Effector memory CD4-positive, alpha-beta T cell (primary cell): ENCODE measurements at places on chromosomes 6 and 20.

DNA sequence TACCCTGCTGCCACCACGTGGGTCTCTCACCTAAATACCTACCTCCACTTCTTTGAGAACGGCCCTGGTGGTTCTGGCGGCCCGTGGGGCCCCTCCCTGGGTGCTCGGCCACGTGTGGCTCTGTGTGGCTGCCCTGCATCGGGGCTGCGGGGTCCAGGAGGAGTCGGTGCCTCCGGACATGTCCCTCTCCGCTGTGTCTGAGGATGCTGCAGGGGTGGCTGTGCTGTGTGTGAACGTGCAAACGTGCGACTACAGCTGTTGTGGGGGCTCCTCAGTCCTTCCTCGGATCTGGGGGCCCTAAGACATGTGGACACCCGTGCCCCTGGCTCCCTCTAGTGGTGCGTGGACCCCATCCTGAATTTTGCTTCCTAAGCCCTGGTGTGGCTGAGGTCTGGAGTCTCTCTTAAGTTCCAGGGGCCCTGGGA lies 691.8 kb downstream of the QKI start:
- DNase-seq: no peak

DNA sequence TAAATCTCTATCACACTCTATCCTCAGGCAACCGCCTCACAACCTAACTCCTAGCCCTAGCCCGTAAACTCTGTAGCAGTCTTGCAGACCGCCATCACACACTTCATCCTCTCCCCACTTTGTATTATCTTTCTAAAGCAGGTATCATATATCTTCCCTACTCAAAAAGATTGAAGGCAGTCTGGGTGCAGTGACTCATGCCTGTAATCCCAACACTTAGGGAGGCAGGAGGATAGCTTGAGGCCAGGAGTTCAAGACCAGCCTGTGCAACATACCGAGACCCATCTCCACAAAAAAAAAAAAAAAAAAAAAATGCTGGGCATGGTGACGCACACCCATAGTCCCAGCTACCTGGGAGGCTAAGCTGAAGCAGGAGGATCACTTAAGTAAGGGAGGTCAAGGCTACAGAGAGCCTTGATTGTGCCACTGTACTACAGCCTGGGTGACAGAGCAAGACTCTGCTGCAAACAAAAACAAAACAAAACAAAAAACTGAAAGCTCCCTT lies 22.9 kb downstream of the RANBP9 start:
- no peak for DNase-seq

GRCh38 chr20:17571153-17571527 lies 1.3 kb downstream of the DSTN start:
- no peak for DNase-seq

DNA sequence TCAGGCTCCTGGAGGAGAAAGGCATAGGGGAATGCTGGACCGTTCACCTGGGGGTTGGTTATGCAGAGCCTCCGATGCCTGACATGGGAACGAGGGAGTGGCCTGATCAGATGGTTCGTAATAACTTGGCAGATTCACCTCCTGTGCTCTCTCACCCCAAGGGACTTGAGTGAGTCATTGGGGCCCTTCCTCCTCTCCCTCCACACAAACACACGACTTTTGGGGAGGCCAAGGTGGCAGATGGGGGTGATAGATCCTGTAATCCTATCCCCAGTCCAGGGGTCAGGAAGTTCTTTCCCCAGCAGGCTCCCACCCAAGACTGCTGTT lies 45.6 kb upstream of the ARFGEF2 start:
- no peak for DNase-seq

DNA sequence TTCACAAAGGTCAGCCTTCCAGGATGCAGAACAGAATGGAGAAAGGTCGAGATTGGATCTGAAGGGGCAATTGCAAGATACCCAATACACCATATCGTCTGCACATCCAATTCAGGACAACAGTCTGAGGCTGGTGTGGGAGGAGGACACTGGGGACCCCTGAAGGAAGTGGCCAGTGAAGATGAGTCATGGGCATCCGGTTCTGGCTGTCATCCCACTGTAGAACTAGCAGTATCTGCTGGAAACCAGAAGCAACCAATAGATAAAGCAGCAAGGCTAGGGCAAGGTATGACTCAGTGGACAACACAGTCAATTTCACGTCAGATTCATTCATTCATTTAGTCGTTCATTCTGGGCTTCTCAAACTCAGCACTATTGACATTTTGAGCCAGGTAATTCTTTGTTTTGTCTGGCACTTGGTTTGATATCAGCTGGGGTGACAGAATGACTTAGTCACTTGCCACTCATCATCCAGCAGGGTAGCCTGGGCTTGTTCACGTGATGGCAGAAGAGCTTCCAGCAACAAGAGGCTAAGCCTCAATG lies 30.3 kb upstream of the SHLD1 start:
- no peak for DNase-seq

DNA sequence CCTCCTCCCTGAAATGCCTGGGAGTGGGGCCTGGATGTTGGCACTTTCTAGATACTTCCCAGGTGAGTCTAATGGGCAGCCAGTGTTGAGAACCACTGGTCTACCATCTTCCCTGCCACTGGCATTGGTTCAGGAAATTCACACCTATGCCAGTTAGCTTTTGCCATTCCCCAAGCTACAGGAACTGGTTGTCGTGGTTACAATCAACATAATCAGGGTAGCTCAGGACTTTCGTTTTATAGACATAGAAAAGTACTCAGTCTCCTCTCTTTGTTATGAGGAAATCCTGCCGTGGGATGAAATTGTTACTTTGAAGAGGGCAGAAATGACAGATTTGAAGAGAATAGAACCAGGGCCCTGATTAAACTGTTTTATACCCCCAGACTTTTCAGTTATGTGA lies 127.9 kb upstream of the FOXO3 start:
- DNase-seq: no peak

GRCh38 chr6:149209871-149210775 lies 107.4 kb upstream of the TAB2 start:
- DNase-seq: no peak

GRCh38 chr6:53322188-53323029 lies 26.3 kb downstream of the ELOVL5 start:
- no peak for DNase-seq

DNA sequence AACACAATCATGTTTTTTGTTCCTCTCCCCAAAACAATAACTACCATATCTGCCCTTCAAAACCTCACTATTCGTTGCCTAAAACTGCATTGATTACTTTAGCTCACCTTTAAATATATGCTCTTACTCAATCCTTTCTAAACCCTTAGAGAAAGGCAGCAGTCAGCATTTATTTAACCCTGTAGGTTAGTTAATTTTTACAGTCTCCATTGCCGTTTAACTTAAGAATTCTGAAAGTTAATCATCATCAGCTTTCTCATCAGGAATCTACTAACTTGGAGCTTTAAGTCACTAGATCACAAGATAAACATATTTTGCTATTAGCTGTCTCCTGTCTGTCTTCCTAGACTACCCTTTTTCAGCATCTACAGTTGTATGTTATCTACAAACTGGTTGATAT lies 991.9 kb downstream of the EPHA7 start:
- no peak for DNase-seq

DNA sequence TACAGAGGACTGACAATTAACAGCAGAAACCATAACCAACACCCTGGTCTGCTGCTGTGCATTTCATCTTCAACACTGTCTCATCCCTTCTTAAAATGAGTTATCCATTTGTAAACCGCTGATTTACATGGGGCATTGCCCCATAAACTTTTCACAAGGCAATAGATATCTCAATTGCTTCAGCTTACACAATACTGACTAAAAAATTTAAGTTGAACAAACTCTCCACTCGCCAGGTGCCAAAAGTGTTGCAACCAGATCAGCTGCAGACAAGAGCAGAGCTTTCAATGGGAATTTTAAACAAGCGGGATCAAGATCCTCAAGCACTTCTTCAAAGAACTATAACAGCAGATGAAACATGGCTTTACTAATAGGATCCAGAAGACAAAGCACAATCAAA lies 183.0 kb downstream of the TASP1 start:
- no peak for DNase-seq

DNA sequence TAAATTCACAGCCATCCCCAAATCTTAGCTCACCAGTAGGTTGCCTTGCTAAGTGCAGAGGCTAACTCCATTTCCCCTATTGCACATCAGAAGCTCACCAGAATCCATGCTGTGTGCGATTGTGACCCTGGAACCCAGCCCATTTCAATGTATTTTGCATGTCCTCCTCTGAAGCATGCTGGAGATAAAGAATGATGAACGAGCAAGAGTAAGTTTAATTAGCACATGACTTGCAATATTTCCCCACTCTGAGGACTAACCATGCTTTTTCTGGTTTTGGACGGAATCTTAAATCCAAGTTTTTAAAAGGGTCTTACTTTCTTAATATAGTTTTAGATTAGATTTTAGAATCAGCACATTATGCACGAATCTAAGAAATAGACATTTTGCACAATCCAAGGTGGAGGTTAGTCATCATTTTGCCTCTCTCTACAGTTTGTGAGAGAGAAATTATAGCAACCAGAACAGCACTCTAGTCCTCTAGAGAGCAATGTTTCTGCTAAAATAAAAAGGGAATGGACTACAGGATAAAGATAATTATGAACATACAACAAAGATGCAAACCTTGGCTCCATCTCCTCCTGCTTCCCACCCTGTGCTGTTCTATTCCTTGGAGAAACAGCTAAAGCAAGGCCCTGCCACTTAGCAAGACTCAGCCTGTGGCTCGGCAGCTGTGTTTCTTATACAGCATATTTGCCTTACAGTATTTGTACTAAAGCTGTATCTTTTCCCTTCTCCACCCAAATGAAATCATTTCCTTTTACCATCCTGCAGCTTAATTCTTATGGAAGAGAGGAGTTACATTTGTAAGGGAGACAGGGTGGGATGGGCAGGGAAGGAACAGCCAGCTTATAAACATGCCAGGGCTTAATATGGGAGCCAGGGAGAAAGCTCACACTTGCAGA lies 24.9 kb upstream of the LAMA4 start:
- no peak for DNase-seq

GRCh38 chr20:9500121-9500520 lies 14.3 kb upstream of the LAMP5 start:
- DNase-seq: no peak

DNA sequence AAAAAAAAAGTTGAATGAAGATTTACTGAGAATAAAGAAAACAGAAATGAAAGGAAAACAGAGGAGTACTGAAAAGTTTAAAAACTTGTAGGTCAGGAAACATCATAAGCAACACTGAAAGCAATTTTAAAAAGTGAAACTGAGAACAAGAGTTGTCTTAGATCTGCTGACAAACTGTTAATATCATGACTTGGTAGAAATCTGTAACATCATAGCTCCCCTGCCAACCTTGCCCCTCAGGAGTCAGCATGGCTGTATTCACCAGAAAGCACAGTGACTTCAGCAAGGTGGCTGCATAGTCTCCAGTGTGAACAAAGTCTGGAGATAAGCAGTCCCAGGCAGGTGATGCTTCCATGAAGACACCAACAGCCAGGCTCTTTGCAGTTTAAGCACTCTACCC lies 5.3 kb downstream of the NAA20 start:
- DNase-seq: no peak

- DNase-seq: no peak
Measured at GRCh38 chr6:16712931-16713484, 48.3 kb downstream of the ATXN1 start.

GRCh38 chr20:20529597-20529996 lies 161.7 kb downstream of the INSM1 start:
- DNase-seq: no peak

DNA sequence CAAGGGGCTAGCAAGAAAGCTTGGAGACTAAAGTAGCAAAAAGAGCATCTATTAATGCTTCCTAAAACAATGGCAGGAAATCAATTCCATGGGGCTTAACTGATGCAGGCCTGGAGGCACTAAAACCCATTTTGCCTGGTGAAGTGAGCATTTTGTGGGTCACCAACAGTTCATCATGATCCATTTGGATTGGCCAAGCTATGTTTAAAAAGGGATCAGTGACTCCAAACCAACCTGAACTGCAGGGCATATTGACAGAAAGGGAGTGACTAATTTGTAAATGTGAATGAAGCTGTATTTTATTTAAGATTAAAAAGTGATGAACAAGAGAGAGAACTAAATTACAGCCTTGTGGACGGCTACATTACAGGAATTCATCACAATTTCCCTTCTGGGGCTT lies 132.0 kb downstream of the PCSK2 start:
- DNase-seq: no peak

GRCh38 chr20:45782890-45783289 lies 8.8 kb downstream of the WFDC3 start:
- DNase-seq: no peak

DNA sequence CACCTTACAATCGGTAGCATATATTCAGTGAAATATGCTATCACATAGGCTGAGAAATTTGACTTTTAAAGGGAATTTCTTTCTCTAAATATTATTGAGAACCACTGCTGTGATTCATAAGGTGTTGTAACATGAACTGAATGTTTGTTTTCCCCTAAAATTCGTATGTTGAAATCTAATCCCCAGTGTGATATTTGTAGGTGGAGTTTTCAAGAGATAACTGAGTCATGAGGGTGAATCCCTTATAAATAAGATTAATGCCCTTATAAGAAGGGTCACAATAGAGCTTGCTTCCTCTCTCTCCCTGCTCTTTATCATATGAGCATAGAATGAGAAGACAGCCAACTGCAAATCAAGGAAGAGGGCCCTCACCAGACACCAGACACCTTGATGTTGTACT lies 64.8 kb downstream of the LMBRD1 start:
- DNase-seq: no peak

DNA sequence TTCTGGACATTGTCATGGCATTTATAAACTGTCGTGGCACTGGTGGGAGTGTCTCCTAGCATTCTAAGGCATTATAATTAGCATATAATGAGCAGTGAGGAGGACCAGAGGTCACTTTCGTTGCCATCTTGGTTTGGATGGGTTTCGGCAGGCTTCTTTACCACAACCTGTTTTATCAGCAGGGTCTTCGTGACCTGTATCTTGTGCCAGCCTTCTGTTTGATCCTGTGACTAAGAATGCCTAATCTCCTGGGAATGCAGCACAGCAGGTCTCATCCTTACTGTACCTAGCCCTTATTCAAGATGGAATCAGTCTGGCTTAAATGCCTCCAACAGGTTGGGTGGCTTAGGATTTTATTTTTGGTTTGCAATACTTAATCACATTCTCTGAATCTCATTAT lies 142.7 kb upstream of the GGTLC1 start:
- no peak for DNase-seq

DNA sequence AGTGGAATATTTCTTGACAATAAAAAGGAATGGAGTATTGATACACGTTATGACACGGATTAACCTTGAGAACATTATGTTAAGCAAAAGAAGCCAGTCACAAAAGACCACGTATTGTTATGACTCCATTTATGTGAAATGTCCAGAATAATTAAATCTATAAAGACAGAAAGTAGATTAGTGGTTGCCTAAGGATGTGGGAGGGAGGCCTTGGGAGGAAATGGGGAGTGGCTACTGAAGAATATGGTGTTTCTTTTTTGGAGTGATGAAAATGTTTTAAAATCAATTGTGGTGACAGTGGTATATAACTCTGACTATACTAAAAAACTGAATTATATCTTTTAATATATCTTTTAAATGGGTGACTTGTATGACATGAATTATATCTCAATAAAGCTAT lies 30.1 kb downstream of the TRPC4AP start:
- DNase-seq: no peak

DNA sequence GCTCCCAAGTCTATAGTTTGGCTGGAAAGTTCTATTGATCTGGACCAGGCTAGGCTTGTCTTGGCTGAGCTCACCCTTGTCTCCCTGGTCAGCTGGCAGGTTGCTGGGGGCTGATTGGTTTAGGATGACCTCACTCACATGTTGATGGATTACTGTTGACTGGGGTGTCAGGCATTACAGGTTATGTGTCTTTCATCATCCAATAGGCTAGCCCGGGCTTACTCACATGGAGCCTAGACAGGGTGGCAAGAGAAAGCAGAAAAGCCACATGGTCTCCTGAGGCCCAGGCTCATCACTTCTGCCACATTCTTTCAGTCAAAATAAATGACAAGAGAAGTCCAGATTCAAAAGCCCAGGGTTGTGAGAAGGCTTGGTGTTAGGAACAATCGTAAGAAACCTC lies 103.5 kb downstream of the BFSP1 start:
- no peak for DNase-seq
